IPS DF 6.9 (cell line): ENCODE measurements at places on chromosomes 6 and 20.

DNA sequence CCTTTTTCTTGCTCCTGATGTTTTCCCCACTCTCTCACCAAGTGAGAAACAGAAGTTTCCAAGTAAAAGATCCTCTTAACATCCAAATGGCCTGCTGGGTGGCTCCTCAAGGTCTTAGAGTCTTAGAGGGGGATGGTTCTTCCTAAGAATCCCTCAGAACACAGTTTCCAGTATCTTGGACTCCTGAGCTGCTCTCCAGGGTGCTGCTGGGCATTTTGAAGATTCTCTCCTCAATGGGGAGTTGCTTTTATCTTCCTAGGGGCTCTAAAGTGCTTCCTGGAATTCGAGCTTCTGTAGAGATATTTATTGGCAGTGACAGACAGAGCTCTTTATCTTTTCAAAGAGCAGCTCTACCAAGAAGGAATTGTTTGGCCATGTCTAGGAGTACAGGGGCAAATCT, 70.8 kb upstream of the SLC35B3 start:
- DNase-seq = no peak

GRCh38 chr6:141117874-141118273, 1014.9 kb upstream of the GJE1 start:
- no peak for DNase-seq

DNA sequence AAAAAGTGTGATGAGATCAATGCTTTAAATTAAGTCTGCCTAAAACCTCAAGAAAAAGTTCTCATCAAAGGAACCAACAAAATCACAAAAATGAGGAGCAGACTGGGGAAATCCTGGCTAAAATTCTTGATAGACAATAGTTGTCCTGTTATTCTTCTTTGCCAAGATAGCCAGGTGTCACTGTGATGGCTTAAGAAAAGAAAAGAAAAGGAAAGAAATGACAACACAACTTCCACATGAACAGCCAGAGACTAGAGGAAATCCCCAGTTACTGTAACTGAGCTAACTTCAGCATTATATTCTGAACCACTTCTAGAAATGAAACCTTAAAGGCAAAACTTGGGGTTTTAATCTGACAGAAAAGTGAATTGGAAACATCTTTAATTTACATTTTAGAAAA, 129.6 kb downstream of the CD24 start:
- DNase-seq = no peak

DNA sequence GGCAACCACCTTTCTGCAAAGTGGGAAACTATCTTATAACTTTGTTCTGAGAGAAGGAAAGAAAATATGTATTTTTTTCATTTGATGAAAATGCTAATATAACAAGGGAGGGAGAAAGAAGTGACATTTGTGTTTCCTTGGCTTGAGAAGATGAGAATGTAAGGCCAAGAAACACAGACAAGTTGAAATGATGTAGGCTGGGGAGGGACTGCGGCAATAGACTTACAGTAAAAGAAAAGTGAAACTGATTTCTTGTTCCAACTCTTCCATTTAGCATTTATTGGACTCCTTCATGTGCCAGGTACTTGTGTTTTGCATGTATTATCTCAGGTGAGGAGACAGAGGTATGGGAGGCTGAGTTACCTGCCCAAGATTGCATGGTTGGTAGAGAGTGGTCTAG, 130.9 kb downstream of the CARMIL1 start:
- DNase-seq = no peak

- no peak for DNase-seq
Observed at GRCh38 chr20:63065911-63066310, 59.1 kb upstream of the BHLHE23 start.

DNA sequence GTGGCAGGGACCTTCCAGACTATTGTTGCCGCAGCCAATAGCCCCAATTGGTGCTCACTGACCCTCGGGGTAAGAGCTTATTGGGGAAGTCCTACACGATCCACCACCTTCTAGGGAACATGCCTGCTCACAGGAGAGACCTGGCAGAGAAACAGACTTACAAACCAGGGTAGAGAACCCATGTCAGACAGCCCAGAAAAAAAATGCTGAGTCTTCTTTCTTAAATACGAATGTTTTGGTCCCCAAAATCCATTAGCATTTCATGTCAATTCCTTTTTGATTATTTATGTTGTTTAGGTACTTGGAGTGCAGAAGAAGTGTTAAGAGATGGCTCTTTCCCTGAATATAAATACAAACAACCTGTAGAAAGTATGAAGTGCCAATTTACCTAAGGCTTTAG, 84.9 kb upstream of the PDE10A start:
- no peak for DNase-seq

GRCh38 chr6:131400054-131400778, 172.8 kb upstream of the ARG1 start:
- no peak for DNase-seq

DNA sequence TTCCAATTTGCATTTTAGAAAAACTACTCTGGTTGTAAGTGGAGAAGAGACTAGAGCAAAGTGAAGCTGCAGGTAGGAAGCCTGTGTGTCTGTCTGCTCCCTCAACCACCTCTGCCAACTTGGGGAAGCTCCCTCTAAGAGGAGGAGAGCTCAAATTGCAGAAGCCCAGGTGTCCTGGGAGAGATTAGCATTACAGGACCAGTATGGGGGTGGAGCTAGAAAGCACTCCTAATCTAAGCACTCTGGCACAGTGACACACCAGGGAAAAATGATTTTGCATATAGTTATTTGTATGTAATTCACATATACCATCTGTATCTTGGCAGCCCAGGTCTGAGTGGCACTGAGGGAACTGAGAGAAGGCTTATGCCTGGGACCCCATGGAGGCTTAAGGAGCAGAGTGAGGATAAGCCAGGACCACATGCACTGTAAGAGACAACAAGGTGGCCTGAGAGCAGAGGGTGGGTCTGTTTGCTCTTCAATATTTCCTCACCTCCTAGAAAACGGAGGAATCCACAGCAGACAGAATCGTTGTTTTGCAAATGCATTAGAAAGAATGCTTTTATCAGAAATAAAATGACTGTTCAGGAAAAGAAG, 13.6 kb downstream of the GSTA2 start:
- no peak for DNase-seq

DNA sequence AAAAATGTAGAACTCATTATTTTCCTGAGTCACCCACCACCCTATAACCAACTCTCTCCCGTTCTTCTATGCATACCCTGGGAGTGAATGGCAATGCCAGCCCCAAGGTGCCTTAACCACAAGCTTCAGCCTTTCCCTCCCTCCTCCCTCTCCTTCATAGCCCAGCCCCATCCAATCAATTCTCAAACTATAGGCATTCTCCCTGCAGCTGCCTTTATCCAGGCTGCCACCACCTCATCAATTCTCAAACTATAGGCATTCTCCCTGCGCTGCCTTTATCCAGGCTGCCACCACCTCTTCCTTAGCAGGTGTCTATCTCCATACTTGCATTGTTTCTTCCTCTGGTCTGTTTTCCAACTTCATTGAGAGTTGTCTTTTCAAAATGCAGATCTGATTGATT, 77.1 kb downstream of the PLEKHG1 start:
- DNase-seq = no peak

DNA sequence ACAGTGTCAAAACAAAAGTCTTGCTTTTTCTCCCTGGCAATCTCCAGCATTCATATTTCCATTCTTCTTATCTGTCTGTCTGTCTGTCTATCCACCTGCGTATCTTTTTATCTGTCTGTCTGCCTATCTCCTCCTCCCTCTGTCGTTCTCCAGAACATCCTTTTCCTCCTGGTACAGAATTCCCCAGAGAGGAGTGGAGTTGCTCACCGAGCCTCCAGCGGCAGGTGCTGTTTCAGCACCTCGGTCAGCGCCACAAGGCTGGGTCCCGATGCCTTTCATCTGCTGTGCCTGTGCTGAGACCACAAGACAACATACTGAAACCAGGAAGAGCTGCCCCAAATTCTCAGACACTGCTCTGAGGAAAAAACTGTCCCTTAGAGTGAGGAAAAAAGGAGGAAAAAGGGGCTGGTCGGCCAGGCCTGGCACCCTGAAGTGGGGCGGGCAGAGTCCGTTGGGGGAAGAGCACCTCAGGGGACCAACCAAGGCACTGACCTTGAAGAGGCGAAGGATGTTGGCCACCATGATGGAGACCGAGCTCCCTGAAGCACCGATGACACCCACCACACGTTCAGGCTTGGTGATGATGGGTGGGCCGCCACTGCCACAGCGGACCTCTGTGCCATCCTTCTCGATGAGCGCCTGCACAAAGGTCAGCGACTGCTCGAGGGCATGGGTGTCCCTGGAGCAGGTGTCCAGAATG, 13.3 kb downstream of the GRM4 start:
- DNase-seq = no peak

- DNase-seq = no peak
Observed at GRCh38 chr6:80789912-80790570, 683.6 kb downstream of the BCKDHB start.

DNA sequence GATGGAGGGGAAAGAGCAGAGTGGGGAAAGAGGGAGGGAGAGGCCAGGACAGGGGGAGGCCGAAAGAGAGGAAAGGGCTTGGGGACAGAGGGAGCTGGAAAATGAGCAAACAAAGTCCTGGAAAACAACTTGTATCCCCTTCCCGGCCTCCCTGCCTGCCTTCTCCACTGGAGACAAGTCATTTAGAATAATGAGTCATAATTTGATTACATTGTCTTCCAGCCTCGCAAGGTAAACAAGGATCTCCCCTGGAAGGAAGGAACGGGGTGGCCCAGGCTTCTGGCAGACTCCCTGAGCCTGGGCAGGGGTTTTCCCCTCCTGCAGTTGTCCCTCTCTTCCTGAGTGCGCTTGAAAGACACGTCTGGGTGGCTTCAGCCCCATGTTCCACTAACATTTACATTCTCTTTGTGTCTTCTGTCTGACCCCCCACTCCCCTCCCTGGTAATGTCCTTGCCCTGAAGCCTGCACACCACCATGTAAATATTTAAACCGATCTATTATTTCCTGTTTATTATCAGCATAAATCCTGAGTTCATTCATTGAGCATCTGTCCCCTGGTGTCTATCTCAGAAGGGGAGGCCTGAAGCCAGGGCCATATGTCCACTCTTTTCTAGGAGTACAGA, 12.1 kb upstream of the MRPS18A start:
- no peak for DNase-seq

DNA sequence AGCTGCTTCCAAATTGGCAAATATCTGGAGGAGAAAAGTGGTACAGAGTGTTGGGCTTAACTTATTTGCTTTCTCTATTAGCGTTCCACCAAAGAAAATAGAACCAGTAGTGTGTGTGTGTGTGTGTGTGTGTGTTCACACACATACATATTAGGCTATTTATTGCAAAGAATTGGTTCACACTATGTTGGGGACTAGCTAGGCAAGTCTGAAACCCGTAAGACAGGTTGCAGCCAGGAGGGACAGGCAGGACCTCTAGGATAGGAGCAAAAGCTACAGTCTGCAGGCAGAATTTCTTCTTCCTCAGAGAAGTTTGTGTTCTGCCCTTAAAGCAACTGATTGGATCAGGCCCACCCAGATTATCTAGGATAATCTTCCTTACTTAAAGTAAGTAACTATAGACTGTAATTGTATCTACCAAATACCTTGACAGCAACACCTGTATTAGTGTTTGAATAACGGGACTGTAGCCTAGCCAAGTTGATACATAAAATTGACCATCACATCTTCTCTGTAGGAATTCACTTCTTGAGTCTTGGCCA, 12.8 kb downstream of the KCTD20 start:
- no peak for DNase-seq

GRCh38 chr6:5287205-5287965, 26.1 kb downstream of the FARS2 start:
- DNase-seq = no peak

GRCh38 chr6:13787137-13787536, 27.2 kb downstream of the MCUR1 start:
- no peak for DNase-seq

GRCh38 chr6:149218915-149219314, 98.6 kb upstream of the TAB2 start:
- no peak for DNase-seq

- no peak for DNase-seq
Observed at GRCh38 chr6:158711264-158711663, 61.4 kb downstream of the SYTL3 start.

DNA sequence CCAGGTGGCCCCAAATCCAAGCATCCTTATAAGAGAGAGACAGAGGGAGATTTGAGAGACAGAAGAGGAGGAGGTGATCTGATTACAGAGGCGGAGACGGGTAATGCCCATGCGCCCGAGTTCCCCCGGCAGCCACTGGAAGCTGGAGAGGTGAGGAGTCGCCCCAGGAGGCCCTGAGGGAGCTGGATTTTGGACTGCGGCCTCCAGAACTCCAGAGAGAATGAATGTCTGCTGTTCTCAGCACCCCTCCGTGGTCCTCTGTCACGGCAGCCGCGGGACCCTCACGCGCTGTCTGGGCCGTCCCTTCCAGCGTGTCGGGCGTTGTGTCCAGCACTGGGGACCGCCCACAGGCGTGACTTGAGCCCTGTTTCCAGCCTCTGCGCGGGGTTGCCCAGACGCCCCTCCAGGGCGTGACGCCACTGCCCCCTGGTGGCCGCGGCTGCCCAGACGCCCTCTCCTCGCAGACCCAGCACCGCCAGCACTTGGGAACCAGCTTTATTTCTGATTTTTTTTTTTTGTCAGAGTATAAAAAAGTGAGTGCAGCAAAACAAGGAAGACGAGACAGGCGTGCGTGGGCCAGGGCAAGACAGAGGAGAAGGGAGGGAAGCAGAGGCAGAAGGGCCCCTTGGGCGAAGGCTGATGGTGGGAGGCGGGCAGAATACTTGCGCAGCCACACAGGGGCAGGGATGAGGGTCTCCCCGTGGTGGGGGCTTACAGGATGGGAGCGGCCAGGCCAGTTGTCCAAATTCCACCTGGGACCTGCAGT, 4.1 kb upstream of the ZNF512B start:
- DNase-seq = no peak

DNA sequence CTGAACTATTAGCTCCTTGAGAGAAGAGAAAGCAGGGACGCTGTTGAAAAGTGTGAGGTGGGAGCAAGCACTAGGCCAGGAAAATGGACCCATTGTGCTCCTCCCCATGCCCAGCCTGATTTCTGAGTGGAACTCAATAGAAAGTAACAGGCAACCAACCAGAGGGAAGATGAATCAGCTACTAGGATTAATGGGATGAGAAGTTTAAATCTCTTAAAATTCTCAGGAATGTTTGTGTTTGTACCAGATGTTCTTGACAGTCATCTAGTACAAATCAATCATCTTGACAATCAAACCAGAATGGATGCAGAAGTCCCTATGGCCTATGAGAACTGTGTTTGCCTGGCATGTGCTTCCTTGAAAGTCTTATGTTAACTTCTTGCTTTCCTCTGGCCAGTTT, 48.9 kb downstream of the HDDC2 start:
- DNase-seq = no peak

DNA sequence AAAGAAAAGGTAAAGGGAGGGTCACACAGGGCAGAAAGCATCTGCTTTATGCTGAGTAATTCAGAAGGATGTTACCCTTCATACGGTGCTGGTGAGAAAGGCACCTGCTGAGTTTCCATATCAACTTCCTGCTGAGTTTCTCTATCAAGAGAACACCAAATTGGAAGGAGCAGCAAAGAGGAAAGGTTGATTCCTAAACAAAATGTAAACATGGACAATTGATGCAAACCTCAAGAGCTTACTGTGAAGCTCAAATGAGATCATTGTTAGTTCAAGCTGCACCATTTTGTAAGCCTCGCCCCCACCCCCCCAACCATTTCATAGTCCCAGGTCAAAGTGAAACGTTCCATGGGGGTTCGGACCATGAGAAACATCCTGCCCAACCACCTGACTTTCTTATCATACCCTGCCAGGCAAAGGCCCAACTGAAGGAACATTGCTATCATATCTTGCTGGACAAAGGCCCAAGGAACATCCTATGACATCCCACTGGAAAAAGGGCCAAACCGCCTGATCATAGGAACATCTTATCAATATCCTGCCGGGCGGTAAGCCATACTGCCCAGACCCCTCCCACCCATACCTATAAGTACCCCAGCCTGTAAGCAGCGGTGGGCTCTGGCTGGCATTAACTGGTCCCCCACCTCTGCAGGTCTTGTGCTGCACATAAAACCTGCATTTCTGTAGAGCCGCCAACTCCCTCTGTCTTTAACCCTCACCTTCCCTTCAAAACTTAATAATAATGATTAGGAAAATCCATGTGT, 171.6 kb downstream of the UBE3D start:
- no peak for DNase-seq
